ENCODE measurements at places on chromosomes 2 and 18.
A peak's percentile ranks its signal among the peaks of the same experiment; 100 is the strongest.

DNA sequence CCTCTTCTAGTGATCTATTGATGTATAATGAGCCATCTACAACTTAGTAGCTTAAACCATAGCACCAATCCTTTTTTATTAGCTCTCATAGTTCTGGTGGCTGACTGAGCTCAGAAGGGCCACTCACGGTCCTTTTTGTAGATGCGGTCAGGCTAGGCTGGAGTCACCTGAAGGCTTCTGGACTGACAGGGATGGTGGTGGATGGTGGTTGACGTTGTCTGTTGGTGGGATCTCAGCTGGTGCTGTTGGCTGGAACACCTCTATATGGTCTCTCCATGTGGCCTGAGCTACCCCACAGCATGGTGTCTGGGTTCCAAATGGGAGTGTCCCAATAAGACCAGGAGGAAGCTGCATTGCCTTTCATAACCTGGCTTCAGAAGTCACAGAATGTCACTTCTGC is 68.0 kb downstream of the BCL2L11 start:
- no peak for DNase-seq

DNA sequence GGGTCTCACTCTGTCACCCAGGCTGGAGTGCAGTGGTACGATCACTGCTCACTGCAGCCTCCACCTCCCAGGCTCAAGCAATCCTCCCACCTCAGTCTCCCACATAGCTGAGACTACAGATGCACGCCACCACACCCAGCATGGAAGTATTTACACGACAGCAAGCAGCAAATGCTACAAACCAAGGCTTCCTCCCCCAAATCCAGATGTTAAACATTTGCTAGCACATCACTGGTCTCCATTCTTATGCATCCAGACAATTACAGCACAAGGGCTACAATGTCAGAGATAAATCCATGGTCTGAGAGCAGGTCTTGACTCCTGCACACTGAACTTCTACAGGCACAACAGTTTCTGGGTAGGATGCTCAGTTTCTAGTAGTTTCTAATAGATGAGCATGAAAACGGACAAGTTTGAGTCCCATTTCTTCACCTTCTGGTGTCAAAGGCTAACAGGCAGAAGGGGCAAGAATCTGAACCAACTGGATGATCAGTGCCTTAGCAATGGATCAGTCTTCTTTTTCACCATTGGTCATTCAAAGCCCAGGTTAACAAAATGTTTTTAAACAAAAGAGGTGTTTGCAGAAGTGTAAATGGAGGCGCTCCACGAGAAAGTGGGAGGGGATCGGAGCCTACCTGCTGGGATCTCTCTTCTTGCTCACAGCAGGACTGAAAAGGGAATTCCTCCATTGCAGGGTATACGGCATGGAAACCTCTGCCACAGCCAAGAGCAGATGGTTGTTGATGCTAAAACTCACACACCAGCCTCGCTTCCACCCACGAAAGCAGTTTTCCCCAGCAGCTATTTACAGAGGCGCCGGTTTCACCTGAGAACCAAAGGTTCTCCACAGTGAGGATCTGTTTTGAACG is 135.0 kb upstream of the ARL4C start:
- DNase-seq = no peak

- no peak for DNase-seq
These were observed 63.8 kb downstream of the TTC27 start for GRCh38 chr2:32691678-32692077.

- no peak for DNase-seq
These were observed 2.2 kb upstream of the IL1R1 start for GRCh38 chr2:102140377-102140776.

DNA sequence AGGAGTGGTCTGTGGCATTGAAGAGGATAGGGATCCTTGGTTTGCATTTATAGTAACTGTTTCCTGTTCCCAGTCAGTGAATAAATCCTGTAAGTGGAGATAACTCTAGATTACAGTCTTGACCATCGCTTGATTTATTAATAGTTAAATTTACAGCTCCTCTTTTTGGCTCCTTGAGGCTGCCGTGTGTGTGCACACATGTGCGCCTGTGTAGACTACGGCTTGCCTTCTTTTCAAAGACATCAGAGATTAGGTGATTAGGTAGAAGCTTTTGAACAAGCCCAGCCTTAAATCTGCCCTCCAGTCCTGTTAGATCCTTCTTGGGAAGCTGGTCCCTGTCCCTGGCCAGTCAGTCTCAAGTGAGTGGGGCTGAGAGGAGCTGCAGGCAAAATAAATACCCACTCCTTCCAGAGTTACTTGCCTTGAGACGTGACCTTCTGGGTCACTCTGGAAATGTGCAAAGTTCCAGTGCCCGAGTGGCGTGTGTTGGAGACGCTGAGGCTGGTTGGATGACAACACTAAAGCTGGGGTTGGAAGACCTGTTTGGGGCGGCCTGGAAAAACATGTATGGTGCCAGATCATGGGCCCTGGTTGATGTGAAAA is 32.0 kb downstream of the TCF7L1 start:
- DNase-seq = no peak

DNA sequence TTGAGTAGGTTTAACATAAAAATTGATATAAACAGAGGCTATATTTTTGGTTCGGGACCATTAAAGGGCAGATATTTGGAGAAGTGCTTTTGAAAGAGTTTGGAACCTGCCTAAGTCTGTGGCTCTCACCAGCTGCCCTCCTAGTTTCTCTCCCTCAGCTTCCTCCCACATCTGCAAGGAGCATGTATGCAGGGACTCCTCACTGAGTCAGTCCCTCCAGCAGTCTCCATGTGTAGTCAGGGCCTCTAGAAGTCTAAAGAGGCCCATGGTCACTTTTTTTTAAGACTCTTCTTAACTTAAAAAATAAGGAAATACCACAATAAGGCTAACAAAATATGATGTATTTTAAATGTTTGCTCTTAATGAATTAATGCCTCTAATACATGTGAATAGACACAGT is 220.0 kb upstream of the TANK start:
- no peak for DNase-seq

GRCh38 chr2:151315381-151315903 is 26.0 kb upstream of the NMI start:
- no peak for DNase-seq

- DNase-seq = peak; percentile 68
These were observed 60.5 kb upstream of the ST3GAL5 start for GRCh38 chr2:85949280-85949679.

- DNase-seq = no peak
These were observed 6.1 kb downstream of the GPR17 start for GRCh38 chr2:127651971-127652550.

DNA sequence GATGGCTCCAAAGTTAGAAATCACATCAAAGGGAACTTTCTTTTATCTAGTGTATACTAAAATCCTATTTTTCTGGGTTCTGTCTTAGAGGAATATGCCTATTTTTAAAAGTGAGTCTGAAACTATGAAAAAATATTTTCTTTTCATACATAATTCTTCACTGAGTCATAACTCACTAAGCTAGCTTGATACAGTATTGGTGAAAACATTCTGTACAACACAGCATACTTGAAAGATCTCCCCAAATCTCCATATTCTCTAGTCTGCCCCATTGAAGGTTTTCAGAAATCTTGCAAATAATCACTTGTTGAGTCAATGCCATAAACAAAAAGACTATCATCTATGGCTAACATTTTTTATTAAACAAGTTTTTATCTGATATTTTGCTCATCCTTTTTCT is 44.5 kb downstream of the COL3A1 start:
- no peak for DNase-seq

DNA sequence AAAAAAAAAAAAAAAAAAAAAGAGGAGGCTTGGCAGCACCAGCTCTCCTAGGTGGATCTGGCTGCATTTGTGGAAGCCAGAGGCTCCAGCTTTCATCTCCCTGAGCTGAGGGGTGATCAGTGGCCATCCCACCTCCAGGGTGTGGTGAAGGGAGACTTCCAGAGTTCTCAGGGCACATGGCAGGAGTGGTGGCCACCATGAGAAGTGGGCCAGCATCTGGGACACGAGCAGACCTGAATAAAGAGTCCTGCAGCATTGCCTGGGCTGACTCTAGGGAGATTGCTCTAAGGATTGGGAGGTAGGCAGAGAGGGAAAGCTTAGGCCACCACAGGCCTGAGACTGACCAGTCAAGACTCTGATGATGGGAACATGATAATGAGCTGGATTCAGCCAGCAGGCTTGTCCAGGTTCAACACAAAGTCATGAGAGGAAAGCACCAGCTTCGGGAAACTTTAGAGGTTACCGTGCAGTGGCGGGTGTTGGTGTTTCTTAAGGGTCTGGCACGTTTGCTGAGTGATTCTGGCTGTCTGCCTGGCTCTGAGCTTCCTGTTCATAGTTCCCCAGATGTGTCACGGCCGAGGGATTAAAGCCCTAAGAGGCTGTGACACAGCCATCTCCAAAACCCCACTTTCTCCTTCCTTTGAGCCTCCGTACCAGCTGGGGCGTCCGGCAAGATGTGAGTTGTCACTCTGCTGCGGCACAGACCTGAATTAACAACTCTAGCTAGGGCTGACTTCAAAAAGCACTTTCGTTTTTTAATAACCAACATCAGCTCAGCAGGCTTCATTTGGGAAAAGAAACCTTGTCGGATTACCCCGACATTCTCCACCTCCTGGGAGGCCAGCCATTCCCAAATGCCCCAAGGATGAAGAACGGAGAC is 38.3 kb upstream of the IL1R1 start:
- peak; percentile 89 for DNase-seq

GRCh38 chr18:77077941-77078689 is 54.5 kb downstream of the MBP start:
- DNase-seq = peak; percentile 66

DNA sequence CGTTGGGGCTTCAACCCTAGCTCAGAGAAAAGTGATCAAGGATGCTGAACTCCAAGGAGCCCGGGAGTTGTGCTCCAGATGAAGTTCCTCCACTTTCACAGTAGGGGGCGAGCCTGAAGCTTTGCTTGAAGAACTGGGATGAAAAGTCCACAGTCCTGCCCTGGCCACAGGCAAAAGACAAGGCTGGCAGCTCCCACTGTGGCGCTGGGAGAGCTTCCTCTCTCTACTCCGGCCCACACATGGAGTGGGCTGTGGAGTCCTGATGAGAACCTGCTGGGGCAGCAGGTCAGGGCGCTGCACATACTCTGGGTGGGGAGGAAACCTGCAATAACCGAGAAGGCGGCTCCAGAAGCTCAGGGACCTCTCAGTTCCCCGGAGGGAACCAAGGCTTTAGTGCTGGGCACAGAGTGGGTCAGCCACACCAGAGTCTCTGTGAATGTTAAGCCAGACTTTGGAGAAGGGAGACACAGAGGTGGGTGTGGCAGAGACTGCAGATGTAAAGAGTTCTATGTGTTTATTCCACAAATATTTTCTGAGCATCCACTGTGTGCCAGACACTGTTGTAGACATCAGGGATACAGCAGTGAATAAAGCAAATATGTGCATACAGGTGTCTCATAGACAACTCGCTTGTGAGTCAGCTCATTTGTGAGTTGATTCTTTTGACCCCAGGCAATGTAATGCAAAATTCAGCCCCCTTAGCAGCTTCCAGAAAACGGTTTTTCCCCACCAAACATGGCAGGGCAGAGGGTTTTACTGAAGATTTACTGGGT is 48.0 kb upstream of the MRPL33 start:
- DNase-seq = peak; percentile 78

- DNase-seq = no peak
These were observed 11.2 kb upstream of the SULT1C3 start for GRCh38 chr2:108228537-108228936.

- no peak for DNase-seq
These were observed 315.1 kb downstream of the NR4A2 start for GRCh38 chr2:156017341-156017885.

- DNase-seq = no peak
These were observed 1.1 kb downstream of the PAX8 start for GRCh38 chr2:113277474-113278072.

- DNase-seq = peak; percentile 35
These were observed 22.2 kb downstream of the SPAG16 start for GRCh38 chr2:213306316-213306942.

DNA sequence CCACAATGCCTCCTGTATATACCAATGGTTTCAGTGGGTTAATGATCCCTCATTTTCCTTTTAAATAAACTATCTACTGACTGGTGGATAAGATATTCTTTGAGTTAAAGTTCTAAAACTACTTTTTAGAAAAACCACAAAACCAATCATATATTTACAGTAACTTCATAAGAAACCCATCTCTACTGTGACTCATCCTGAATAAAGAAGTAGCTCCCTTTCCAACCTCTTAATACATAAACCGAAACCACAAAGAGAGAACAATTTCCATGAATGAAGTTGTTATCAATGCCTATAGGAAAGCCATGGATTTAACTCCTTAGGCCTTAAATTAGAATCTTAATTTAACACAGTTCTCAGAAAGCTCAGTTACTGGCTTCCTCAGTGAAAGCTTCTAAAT is 227.0 kb upstream of the SMAD7 start:
- peak; percentile 57 for DNase-seq

GRCh38 chr2:45370369-45370768 is 240.7 kb downstream of the SRBD1 start:
- no peak for DNase-seq

DNA sequence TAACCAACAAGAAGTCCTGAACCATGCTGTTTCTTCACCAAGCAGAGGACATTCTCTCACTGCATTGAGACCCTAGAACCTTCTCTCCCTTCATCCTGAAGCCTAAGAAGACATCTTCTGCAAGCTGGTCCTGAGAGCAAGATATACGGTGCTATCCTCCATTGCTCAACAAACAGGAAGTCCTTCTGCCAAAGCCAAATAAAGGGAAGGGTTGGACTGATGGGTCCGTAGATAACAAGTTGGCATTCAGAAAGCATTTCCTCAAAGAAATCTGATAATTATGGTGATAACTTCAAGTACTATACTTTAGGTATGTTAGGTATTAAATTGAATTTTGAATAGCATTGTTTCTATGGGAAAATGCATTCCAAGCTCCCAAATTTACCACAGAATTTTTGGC is 23.3 kb downstream of the GRB14 start:
- no peak for DNase-seq

GRCh38 chr18:42619771-42620170 is 495.7 kb downstream of the RIT2 start:
- DNase-seq = no peak

DNA sequence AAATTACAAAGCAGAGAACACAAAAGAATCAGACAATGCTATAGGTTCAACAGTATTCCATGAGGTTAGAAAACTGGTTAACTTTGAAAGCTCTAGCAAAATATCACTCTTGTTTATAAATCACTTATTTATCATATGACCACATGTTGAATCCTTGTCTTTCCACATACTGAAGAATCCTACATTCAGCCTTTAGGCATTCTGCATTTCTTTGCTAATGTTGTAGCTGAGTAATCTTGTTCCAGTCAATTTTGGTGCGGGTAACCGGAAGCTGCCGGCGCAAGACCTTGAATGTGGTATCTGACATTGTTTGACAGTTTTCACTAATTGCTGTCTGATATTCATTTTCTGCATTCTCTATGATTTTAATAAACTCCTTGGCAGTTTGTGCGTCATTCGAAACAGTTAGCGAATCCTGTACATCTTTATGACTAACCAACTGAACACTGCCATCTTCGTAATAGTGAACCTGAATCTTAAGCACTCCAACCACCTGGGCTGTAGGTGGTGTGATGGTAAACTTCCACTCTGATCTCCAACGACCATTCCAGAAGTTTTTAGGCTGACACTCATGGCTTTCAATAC is 154.1 kb downstream of the BAZ2B start:
- DNase-seq = peak; percentile 29
